Suppressor macrophage treated with lipopolysaccharide for 1 hour (primary cell): ENCODE measurements at places on chromosomes 2 and 18.

DNA sequence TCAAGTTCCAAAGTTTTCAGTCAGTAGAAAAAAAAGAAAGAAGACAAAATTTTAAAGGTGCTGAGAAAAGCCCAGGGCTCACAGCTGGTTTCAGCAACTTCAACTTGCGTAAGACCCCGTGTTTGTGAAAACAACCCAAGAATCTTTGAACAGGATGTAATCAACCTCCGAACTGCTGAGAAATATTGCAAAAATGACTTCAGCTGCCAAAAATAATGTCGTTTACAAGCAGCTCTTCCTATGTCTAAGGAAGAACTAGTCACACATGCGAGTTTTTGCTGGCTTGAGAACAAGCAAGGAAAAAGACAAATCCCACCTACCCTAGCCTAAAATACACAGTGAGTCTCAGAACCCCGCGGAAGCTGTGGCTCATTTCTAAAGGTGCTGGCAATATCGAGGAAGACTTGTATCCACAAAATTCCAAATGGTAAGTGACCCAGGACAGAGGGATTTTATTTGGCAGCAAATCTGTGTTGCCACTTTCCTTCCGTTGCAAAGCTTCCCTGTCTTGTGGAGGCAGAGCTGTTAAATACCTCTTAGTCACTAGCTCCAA lies 59.8 kb upstream of the SLC8A1 start:
- peak; percentile 73 for DNase-seq

- DNase-seq, result peak; percentile 8
These were observed 1.0 kb upstream of the ROCK1 start for GRCh38 chr18:21112543-21113105.

DNA sequence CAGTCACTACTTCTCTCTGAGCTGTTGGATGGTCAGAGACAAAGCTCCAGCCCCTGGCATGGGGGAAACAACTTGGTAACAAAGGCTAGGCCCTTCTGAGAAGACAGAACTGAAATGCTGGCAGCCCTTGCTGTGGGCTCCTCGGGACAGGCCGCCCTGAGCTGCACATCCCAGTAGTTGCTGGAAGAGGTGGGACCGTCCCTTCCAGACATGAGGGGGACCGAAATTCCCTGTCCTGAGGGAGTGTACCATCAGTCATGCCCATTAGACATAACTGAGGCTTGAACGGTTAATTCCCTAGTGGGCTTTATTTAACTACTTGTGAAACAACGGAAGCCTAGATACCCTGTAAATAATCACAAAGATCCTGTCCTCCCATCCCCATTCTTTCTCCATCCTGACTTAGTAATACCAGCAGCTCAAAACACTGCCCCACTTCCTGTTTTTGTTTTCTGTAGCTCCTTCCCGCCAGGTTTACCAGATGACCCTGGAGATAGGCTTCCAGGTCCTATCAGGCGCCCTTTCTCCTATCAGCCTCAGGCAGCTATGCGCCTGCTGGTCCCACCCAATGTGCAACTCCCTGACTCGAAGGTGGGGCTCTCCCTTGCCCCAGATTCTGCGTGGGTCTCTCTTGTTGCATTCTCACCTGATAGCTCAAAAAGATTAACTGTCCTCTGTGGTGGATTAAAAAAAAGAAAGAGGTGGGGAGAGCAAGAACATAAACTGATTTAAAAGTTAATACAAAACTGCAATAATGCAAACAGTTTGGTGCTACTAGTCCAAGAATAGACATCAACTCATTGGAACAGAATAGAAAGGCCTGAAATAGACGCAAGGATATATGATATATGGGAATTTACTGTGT lies 37.0 kb upstream of the NT5DC4 start:
- DNase-seq, result peak; percentile 33

DNA sequence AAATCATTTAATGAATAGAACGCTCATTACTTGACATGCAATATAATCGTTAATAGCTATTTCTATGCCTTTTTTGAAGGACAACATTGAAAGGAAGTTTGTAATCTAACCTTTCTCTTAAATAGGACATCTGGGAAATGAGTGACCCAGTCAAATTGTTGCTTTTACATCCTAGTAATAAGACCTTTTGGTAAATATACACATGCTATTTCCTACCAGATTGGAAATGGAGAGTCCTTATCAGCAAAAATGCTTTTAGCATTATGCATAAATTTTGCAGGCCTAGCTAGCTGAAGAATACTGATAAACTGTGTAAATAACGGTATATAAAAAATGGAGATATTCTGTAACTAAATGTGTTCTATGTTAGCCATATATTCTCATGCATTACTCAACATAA lies 567.3 kb upstream of the DSEL start:
- no peak for DNase-seq

DNA sequence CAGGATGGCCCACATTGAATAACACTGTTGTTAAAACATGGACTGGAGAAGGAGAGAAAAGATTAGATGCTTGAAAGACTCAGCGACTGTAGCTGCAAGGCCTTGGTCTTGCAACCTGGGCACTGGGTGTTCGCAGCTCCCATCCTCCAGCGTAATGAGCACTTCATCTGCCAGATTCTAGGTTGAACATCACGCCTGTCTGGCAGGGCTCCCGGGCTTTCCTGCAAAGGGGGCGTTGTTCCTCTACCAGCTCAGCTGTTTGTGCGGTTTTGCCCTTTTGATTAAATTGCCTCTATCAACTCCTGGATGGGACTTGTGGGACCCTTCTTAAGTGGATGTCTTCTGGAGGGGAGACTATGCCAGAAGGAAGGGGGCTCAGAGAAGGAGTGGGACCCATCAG lies 215.4 kb downstream of the KLHL29 start:
- DNase-seq, result no peak

- DNase-seq, result no peak
These were observed 39.9 kb upstream of the ELOA2 start for GRCh38 chr18:47075098-47075883.

DNA sequence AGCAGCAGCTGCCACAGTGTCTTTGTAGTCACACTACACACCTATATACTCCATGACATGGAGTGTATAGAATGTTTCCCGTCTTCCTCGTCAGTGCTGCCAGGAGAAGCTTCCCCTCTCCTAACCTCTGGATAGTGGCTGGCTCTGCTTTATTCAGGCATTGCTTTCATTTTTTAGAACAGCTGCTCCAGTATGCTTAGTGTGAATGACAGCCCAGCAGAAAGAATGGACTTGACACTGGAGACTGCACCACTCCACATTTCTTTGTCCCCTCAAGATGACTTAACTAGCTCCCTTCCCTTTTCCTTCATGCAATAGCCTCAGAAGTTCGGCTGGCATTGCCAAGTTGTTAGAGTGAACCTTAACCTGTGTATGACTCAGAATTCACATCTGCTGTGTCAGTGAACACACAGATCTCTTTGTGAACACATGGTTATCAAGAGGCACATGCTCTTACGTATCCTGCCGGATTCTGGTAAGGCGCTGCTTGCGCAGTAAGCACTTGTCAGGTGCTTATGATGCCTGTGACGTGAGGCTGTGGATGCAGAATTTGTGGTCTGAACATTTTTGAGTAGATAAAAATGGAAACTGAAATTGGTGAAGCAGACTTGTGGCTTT lies 73.9 kb downstream of the NEDD4L start:
- DNase-seq, result peak; percentile 54

DNA sequence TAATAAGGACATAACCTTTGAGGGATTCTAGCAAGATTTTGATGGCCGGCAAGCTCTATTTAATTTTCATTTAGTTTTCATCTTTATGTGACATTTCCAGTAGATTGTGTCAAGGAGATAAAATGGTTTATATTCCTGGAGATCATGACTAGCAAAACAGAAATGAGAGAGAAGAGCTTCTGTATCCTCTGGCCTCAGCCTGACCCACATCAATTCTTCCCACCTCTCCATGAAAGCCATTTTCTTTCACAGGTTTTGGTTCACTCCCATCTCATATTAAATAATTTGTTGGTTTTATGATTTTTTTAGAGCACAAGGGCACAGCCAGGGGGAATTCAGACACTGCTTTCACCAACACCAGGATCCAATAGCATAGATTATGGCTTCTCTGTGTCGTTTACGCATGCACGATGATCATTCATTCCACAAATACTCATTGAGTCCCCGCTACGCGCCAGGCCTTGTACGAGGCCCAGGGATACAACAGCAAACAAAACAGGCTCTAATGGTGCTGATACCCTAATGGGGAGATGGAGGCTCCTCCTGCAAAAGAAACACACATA lies 85.9 kb downstream of the SH3BP4 start:
- DNase-seq, result no peak

- DNase-seq, result no peak
These were observed 207.0 kb upstream of the HAAO start for GRCh38 chr2:42999391-42999841.

DNA sequence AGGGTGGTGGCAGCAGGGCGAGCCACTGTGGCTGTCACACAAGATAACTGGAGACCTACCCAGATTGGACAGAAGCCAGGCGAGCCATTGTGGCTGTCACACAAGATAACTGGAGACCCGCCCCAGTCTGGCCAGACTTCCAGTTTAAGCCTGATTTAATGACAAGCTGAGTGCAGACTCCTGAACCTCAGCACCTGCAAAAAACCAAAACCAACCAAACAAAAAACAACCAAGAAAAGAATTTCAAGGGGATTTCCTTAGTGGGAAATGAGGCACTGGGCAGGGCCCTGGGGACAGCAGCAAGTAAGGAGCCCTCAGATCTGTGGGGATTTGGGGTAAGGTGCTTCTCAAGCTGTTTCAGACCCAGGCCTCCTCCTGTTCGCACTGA lies 95.2 kb upstream of the BOD1L2 start:
- DNase-seq, result no peak

DNA sequence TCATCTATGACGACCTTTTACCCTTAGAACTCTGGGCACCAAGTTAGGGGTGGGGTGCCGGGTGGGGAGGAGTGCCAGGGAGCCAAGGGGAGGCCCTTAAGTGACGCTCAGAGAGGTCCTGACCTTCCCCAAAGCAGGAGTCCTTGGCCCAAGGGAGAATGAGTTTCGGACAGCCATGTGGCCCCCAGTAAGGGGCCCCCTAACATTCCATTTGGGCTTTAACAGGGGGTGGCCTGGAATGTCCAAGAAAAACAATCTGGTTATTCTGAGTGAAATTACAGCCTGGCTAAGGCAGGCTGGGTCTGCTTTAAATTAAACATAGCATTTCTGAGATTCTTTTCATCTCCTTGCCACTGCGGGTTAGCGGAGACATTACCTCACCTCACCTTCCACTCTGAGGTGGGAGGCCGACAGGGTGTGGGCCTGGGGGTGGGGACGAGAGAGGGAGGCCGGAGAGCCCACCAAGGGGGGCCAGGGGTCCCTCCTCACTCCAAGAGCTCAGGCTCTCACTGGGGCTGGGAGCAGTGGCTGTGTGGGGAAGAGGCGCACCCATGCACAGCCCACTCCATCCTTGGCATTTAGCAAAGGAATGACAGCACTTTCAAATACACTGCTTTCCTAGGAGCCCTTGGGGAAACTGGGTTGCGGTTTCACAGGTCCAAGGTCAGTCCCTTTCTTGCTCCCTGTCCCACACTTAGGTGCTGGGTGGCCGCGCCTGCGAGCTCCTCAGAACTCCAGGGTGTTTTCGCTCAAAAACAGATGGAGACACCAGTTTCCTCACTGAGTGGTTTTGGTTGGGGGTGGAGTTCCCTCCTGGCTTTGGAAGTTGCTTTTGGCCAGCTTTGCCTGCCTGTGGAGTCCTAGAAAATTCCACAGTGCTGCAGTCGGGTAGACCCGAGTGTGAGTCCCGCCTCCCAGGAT lies 107.4 kb downstream of the POLR1A start:
- no peak for DNase-seq

DNA sequence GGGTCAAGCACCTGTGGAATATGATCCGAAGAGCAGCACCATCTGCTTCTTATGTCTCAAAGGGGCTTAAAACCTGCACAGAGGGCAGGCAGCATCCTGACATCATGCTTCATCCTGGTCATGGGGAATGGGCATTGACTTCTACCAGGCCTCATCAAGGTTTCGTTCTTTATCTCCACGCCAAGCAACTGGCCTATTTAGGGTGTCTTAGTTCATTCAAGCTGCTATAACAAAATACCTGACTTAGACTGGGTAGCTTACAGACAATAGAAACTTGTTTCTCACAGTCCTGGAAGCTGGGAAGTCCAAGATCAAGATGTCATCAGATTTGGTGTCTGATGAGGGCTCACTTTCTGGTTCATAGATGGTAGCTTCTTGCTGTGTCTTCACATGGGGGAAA lies 69.4 kb downstream of the MYO3B start:
- DNase-seq, result no peak

DNA sequence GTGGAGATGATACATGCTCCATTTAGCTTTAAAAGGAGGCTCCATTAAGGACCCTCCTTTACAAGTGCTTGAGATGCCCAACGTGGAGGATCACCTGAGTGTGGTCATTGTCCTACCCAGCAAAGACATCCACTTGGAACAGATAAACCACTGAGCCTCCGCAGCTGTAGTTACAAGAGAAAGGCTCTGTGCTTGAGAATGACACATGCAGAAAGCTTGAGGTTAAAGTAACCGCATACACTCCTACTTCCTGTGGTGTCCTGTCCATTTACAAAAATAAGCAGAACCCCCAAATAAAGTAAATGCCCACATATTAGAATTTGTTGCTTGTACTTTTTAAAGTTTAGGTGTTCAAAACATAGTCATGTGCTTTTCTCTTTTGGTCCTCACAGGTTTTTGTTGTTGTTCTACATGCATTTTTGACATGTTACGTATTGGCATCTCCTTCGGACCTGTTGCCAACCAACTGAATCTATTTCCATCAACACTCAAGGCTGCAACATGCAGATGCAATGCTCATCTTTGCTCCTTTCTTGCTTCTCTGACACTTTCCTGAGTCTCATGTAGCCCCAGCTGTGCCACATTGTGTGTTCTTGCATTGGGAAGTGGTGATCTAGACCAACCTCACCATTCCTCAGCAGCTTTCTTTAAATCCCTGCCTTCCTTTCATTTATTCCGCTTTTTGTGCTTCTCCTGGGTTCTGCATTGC lies 56.0 kb downstream of the SERPINB7 start:
- DNase-seq, result peak; percentile 55

GRCh38 chr2:230324503-230324902 lies 2.5 kb upstream of the SP140L start:
- DNase-seq, result no peak

- DNase-seq, result peak; percentile 56
These were observed 31.1 kb downstream of the GREB1 start for GRCh38 chr2:11564816-11565567.

DNA sequence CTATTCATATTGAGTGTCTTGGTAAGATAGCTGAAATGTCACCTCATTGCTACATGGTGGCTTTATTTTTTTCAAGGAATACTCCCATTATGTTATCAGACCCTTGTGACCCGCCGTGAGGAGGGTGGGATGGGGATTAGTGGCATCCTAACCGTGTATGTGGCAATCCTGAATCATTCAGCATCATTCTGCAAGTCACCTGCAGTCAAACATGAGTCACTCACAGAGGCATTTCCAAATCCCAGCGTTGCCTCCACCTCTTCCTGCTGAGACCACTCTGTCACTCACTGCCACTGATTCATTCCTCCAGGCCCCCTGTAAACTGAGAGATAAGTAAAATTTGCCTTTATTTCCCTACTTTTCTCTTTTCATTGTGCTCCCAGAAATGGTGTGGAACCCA lies 307.4 kb upstream of the KLHL29 start:
- no peak for DNase-seq
